Liver (tissue), 10 donors: ENCODE measurements at places on chromosomes 13 and 19. TPM values are rescaled to one million over a fixed set of nuclear protein-coding genes. Genes with fewer than 3 reads are reported as not detected.
A peak's percentile ranks its signal among the peaks of the same experiment; 100 is the strongest.

GRCh38 chr19:33241091-33241529, 15.5 kb upstream of the SLC7A10 start:
- H3K27me3 ChIP-seq, result no peaks in the 10 kb centered on the region
- no peak overlapping the region for H3K4me3 ChIP-seq
- H3K4me1 ChIP-seq, result peaks cover 27% of the 10 kb centered on the region
- peak overlapping the region; percentile 81 for H3K27ac ChIP-seq

DNA sequence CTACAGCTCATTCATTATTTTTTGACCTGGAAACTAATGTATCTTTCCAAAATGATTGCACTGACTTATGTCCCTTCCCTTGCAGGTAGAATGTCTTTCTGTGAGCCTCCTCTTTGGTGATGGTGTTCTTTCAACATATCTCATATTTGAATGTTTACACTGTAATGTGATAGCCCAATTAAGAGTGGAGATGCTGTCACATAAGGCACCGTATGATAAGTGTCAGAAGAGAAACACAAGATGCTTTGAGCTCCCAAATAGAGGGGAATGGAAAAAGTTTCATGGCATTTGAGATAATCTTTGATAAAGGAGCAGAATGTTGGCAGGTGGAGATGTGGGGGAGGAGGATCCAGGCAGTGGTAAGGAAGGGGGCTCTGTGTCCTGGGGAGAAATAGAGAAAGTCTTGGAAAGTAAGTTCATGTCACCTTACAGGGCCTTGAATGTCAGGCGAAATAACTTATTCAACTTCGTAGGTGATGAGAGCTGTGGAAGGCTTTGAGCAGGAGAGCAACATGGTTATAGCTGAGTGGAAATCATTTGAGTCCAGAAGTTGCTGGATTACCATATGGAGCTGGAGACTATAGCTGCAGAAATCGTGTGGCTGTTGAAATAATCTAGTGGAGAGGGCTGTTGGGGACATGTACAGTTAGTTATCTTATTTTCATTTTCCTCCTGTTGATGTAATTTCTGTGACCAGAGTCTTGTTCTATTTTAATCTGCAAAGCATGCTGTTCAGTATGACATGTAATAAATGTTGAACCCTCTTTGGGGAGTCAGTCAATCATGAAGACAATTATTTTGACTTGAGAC, 10.3 kb upstream of the RNF113B start:
- H3K27me3 ChIP-seq, result no peaks in the 10 kb centered on the region
- H3K4me3 ChIP-seq, result no peak overlapping the region
- DNase-seq, result no peak

DNA sequence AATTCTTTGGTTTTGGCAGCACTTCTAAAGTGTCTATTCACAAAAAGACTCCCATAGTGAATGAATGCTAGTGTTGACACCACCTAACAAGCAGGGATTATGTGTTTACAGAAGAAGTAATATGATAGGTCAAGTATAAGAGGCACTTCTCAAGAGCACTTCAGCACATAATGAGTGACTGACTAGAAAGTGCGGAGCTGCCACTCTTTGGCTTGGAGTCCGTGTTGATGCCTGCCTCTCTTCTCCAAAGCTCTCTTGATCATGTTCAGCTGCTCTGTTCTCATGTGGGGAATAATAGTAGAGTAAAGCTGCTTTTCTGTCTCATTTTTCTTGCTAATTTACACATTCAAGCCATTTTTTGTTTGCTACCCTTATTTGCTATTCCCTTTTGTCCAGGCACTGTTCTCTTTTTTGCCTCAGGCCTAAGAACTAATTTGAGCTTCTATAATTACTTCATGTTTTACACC, 22.7 kb upstream of the MAB21L1 start:
- H3K4me3 ChIP-seq, result no peak overlapping the region
- H3K27ac ChIP-seq, result no peak overlapping the region
- DNase-seq, result no peak
- no peaks in the 10 kb centered on the region for H3K4me1 ChIP-seq
- no peaks in the 10 kb centered on the region for H3K36me3 ChIP-seq

DNA sequence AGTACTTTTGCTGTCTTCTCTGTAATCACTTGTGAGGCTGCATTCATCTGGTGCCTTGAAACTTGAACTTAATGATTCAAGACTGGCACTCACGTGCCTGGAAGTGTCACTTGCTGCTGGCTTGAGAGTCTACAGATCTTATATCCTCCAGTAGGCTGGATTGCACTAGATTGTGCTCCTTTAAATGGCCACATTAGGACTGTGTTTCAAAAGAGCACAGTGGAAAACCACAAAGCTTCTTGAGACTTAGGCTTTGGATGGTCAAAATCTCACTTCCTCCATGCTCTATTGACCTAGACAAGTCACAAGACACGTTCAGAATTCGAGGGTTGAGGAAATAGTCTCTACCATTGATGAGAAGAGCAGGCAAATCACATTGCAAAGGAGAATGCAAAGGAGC, 1278.8 kb upstream of the MIR17HG start:
- no peaks in the 10 kb centered on the region for H3K36me3 ChIP-seq
- no peaks in the 10 kb centered on the region for H3K4me1 ChIP-seq
- no peaks in the 10 kb centered on the region for H3K27me3 ChIP-seq
- H3K27ac ChIP-seq, result no peak overlapping the region
- H3K4me3 ChIP-seq, result no peak overlapping the region

PLPPR2 gene
- polyA plus RNA-seq, result 12.6 TPM
